ENCODE measurements at places on chromosomes 2 and 18.

DNA sequence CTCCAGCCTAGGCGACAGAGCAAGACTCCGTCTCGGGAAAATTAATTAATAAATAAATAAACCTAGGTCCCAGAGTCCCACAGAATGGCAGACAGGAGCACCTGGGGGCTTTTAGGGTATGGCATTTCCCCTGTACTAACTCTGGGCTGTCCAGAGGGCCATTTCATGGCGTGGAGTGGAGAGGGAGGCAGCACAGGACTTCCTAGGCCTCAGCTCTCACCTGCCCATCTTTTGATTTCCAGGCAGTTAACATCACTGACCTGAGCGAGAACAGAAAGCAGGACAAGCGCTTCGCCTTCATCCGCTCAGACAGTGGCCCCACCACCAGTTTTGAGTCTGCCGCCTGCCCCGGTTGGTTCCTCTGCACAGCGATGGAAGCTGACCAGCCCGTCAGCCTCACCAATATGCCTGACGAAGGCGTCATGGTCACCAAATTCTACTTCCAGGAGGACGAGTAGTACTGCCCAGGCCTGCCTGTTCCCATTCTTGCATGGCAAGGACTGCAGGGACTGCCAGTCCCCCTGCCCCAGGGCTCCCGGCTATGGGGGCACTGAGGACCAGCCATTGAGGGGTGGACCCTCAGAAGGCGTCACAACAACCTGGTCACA lies 5.1 kb downstream of the IL1RN start:
- no peak for DNase-seq

GRCh38 chr2:184351126-184351525 lies 247.2 kb upstream of the ZNF804A start:
- no peak for DNase-seq

DNA sequence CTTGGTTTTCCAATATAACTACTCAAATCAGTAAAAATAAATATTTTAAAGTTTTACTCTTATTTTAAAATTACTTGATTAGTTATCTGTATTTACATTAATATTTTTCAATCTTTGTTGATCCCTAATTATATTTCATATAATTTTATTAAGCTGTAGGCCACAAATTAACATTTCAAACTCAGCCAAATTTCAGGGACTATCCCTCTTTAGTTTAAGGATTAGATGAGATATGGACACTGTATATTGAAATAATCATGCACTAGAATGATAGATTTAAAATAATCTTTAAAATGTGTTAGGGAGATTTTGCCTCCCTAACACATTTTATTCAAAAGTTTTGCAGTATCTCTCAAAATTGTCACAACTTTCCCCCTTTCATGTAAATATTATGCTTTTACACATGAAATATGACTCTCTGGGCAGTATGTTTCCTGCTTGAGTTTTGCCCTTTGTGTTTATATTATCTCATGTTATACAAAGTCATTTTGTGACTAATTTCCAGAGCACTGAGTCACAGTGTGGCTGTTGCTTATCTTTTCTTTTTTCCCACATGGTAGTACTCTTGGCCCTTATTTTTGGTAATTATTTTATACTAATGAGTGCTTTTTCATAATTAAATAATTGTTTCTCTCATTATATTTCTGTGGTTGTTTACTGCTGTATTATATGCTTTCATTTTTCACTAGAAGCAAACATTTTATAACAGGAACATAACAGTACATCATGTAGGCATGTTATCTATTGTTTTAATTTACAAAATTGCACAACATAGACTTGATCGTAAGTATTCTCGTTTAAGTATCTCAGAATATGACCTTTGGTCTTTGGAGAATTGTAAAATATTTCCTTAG lies 1.2 kb downstream of the TFPI start:
- DNase-seq = no peak

GRCh38 chr2:25682082-25682481 lies 8.7 kb upstream of the DTNB start:
- no peak for DNase-seq

- DNase-seq = peak; percentile 80
These were observed 8.2 kb downstream of the DPP4 start for GRCh38 chr2:162065767-162066166.

GRCh38 chr2:3038636-3039035 lies 339.0 kb downstream of the EIPR1 start:
- DNase-seq = no peak

DNA sequence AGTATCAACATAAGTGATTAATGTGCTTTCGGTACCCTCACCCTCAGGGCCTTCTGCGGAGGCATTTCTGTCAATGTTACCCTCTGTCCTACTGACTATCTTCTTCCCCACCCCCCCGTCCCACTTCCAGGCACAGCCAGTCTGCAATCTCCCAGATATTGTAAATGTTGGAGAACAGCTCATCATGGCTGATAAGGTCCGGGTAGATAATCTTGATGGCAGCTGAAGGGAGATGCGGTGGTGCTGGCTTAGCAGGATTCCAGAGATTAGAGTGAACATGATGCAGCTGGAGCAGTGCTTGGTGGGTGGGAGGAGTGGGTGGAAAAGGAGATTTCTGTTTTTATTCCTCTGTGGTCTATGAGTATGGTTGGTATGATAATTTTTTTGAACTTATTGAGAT lies 15.5 kb downstream of the GTF2A1L start:
- DNase-seq = no peak

- DNase-seq = peak; percentile 90
These were observed 17.2 kb downstream of the ATP8B1 start for GRCh38 chr18:57785751-57786437.

DNA sequence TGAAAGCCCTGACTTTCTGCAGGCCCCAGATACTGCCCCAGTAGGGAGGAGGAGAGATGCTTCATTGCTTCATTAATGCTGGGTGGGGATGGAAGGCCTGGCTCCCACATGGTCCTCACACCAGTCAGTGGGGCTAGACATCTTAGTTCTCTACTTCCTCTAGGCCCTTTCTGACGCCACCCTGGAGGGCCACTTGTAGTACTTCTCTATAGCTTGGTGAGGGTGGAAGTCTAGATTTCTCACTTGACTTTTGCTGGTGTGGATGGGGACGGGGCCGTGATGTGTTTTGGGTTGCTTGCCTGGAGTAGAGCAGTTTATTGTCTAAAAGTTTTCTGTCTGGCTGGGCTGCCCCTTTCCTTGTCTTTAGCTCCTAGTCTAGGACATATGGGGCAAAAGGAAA lies 18.7 kb downstream of the MERTK start:
- no peak for DNase-seq

DNA sequence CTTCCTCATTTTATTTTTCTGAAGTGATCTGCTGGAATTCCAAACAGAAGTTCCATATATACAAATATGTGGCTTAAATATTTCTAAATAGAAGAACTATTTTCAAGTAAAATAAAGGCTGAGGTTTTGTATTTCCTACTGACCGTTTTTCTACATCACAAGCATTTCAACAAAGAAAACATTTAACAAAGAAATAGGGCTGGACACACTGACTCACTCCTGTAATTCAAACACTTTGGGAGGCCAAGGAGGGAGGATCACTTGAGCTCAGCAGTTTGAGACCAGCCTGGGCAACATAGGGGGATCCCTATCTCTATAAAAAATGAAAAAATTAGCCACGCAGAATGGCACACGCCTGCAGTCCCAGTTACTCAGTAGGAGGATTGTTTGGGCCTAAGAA lies 44.6 kb downstream of the TANK start:
- DNase-seq = no peak

DNA sequence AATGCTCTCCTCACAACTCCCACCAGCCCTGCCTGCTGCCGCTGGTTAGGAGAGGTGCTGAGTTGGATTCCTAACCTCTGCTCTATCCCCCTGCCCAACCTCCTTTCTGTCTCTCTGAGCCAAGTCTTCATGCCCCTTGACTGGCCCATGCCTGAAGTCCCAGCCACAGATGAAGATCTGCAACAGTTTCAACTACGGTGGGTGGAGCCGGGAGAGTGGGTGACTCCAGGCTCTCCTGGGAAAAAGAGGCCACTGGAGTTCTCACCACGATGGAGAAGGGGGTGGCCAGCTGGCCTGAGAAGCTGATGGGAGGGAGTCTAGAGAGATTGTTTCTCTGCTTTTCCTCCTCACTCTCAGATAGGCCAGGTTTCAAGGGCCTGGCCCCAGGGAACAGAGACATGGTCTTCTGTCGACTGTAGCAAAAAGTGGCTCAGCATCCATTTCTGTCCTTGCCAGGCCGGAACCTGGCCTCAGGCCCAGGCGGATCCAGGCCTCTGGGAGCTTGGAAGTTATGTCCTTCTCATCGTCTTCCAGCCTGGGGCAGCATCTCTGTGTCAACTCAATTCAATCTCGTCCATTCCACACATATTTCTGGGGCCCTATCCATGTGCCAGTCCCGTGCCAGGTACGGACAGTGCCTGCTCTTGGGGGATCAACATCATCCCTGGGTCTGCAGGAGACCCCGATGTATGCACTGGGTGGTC lies 75.3 kb downstream of the INHBB start:
- no peak for DNase-seq

DNA sequence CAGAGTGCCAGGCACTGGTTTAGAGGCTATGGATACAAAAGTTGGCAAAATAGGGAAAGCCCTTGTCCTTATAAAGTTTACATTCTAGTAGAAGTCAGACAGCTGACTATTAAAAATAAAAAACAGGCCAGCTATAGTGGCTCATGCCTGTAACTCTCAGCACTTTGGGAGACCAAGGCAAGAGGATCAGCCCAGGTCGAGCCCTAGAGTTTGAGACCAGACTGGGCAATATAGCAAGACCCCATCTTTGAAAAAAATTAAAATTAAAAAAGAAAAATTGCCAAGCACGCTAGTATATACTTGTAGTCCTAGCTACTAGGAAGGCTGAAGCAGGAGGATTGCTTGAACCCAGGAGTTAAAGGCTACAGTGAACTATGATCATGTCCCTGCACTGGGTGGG lies 12.5 kb downstream of the ERICH2 start:
- no peak for DNase-seq

DNA sequence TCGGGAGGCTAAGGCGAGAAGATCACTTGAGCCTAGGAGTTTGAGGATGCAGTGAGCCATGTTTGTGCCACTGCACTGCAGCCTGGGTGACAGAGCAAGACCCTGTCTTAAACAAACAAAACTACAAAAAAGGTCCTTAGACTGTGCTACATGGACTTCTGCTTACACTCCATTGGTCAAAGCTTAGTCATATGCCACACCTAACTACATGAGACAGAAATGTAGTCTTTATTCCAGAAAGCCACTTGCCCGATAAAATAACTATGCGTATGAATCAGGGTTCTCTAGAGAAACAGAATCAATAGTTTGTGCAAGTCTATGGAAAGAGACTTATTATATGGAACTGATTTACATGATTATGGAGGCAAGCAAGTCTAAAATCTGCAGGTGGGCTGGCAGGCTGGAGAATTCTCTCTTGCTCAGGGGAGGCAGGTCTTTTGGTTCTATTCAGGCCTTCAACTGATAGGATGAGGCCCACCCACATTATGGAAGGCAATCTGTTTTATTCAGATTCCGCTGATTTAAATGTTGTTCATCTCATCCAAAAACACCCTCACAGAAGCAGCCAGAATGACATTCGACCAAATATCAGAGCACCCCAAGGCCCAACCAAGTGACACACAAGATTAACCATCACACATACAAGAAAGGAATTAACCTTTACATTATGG lies 114.4 kb upstream of the SIX2 start:
- DNase-seq = no peak

- DNase-seq = no peak
These were observed 345.0 kb upstream of the ACVR2A start for GRCh38 chr2:147499785-147500184.

DNA sequence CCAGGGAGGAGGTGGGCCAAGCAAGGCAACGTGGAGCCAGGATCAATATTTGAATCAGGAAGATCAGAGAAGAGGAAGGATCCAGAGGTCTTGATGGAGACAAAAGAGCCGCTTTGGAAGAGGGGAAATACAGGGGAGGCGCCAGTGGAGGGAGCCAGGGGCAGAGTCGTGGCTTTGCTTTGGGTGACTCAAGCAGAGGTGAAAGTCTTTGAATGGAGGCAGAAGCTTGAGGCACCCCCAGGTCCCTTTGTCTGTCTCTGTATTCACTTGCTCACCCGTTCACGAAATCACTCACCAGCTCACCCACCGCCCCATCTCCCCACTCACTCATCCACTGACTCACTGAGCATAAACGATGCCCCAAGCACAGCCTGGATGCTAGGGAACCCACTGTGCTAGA lies 134.1 kb downstream of the ACOXL start:
- DNase-seq = no peak

- DNase-seq = peak; percentile 67
These were observed 46.5 kb upstream of the NFU1 start for GRCh38 chr2:69483696-69484095.

DNA sequence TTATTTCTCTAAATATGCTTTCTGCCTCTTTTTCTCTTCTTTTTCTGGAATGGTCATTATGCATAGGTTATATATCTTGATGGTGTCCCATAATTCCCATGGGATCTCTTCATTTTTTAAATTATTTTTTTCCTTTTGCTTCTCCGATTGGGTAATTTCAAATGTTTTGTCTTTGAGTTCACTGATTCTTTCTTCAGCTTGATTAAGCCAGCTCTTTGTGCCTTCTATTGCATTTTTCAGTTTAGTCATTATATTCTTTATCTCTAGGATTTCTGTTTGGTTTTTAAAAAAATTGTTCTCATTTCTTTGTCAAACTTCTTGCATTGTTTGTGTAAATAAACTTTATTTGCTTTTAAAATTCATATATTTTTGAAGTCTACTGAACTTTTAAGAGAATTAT lies 251.1 kb downstream of the INSIG2 start:
- DNase-seq = no peak

DNA sequence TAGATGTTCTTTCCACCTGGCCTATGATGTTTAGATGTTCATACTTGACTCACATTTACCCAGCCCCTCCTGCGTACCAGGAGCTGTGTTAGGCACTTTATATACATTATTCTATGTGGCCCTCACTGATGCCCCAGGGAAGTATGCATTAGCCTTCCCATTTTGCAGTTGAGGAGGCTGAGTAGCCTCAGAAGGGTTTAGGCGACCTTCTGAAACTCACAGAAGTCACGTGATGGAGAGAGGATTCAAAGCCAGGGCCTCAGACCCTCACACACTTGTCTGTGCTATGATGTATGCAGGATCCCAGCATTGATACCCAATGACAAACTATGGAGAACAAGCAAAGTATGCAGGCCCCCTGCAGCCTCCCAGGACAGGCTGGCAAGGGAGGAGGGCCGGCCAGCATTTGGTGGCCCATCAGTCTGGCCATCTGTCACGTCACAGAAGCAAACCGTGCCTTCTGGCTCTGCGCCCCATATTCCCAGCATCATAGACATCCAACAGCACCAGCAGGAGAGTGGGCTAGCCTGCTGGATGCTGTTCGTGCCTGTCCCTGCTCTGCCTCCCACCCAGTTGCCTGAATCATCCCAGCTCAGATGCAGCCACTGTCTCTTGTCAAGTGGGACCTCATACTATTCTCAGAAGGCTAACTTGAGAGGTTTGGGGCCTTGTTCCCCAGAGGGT lies 33.6 kb downstream of the EHD3 start:
- DNase-seq = no peak

DNA sequence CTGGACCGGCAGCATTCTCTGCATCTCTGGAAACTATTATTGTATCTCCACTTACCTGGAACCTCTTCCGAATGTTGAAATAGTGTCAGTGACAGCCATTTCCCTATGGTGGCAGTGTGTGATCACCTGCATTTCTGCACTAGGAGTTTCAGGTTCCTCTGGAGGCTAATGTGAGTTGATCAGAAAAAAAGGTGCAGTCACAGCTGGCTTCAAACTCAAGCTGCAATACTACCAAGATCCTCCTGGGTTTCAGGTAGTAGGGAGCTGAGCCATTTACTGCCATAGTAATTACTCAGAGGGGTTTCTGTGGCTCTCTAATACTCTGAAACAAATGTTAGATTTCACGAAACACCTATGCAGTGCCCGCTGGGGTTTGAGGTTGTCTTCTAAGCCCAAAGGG lies 183.5 kb upstream of the OSR1 start:
- no peak for DNase-seq

GRCh38 chr2:56510610-56511009 lies 326.8 kb downstream of the CCDC85A start:
- no peak for DNase-seq

Measured in COR-L47 (cell line).